Heart right ventricle (tissue), 16 donors: ENCODE measurements at places on chromosomes 1 and 21.

DNA sequence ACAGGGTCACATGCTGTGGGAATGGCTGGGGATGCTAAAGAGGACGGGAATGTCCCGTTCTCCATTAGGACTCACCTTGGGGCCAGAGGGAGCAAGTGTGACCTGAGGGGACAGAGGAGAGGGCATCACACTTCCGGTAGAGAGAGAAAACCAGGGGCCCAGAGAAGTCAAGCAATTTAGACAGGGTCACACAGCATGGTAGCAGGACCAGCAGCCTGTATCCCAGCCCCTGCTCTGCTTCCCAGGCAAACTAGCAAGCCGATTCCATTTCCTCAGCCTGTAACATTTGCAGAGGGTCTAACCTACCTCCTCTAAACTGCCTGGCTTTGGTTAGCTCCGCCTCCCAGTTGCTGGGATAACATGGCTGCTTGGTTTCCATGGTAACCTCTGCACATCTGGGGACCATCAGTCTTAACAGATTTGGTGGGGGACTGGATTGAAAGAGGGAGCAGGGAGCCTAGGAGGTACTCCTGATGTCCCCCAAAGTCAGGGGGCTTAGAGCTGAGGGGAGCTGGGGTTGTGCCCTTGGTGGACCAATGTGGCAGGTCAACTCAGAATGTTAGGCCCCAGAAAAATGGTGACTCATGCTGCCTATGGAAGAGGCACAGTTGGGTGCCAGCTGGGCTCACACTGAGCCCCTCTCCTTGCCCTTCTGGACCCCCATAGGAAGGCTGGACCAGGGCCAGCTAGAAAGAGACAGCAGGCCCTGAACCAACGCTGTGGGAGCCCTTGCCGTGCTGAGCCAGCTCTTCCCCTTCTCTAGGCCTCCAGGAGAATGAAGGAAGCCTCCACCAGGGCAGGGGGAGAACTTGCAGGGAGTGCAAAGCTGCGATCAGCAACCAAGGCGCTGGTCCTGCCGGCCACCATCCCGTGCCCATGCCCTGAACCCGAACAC lies 9.5 kb downstream of the COL16A1 start:
- DNase-seq: no peak

DNA sequence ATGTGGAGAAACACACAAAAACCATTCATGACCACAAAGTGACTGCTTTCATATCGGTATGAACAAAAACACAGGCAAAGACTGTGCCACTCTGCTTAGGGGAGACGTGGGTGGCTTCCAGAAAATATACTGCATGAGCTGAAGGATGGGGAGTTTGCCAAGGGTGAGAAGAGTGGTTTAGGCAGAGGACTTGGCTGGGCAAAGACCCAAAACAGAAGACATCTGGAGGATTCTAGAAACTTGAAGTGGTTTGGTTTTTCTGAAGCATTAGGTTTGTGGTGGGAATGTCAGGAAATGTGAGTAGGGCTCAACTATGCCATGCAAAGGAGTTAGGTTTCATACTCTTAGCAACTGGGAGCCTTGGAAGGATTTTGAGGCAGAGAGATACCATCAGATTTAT lies 26.6 kb upstream of the DNM3 start:
- DNase-seq: no peak

DNA sequence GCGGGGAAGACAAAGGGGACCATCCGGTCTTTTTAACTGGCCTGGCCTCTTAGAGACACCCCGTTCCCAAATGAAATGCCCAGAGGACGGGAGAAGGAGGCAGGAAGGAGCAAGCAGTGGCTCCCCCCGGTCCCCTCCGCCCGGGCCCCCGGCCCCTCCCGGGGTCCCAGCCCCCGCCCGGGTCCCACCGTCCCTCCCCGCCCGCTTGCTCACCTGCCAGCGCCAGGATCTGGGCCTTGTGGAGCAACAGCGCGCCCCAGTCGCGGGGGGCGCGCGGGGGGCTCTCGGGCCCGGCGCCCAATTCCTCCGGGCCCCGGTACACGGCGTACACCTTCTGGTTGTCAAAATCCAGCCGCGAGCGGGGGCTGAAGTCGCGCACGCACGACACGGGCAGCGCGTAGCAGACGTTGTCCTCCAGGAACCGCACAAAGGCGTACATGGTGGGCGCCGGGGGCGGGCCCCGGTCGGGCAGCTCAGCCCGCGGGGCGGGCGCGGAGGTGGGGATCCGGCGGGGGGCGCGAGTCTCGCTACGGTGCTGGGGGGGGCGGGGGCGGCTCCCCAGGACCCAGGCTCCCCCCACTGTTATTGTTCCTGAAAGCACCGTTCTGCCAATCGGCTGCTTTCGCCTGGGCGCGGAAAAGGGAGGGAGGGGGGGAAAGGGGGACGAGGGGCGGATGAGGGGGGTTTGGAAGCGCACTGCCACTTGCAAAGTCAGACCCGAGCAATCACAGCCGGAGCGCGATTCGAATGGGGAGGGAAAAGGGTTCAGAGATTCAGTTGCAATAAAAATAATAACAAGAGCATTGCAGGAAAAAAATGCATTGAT lies at the start of gene BEND5:
Gene BEND5 (minus strand): TSS at position 499 of the 826 bp plus-strand sequence. CDS start 60 bp downstream, at position 439.
- DNase-seq: peak; percentile 53

GRCh38 chr1:111639602-111640198 lies 20.1 kb downstream of the RAP1A start:
- no peak for DNase-seq

DNA sequence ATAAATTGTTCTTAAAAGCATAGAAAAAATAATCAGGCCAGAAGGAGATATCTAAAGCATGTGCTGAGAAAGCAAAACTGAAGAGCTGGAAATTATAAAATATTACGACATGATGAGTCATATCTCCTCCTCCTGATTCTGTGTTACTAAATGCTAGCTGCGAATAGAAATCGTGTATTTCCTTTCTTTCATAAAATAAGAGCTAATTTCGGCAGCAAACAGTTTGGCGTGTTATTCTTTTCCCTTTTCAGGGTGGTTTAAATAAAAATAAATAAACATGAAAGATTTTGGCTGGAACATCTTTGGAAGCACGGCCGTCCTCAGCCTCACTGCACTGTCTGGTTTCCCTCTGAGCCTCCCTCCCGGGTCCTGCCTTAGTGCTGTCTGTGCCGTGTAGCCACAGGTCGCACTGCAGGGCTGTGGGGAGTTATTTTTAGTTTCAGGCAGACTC lies 56.0 kb downstream of the ADARB1 start:
- DNase-seq: no peak

- peak; percentile 32 for DNase-seq
These were observed 196.5 kb downstream of the DYRK1A start for GRCh38 chr21:37562920-37563640.

GRCh38 chr1:25904943-25905679 lies 1.1 kb downstream of the STMN1 start:
- peak; percentile 96 for DNase-seq

DNA sequence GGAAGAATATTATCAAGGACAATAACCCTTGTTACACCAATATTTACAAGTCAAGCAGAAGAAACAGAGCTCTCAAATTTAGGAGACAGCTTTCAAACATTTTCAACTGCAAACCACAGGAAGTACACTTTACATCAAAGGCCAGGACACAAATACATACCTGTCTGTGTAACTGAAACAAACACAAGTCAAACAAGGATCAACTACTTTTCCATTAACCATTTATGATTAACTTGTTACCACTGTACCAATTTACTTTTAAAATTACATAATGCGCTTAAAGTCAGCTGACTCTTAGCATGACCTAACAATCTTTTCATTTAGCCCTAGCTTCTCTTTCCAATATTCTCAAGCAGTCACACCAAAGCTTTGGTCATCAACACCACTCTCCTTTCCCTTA lies 43.5 kb downstream of the TRIM33 start:
- no peak for DNase-seq

GRCh38 chr1:210099921-210100320 lies 132.7 kb upstream of the SERTAD4 start:
- no peak for DNase-seq

DNA sequence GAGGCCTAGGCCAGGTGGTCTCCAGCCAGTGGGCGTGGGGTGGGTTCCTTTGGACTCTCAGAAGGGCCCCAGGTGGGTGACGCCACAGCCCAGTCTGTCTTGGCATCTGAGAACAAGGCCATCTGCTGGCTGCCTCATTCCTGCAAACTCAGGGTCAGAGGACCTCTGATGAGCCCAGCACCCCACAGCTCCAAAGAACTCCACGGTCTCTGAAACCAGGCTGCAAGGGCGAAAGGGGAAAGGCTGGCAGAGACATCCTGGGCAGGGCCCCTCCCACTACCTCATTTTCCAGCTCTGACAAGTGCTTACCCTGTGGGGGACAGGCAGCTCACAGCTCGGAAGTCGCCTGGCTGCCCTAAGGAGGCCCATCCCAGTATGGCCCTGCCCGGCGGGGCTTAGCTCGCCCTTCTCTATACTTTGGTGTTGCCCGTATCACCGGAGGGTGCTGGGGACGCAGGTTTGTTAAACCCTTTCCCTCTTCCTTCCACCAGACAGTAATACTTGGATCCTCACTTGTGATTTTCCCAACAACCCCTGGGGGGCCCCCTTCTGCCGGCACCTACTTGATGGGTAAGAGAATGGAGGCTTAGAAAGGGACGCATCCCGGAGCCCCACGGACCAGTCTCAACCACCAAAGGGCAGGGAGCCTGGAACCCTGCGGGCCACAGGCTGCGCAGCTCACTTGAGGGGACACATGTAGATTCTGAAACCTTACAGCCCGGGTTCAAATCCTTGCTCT lies 10.9 kb upstream of the EDN2 start:
- no peak for DNase-seq

DNA sequence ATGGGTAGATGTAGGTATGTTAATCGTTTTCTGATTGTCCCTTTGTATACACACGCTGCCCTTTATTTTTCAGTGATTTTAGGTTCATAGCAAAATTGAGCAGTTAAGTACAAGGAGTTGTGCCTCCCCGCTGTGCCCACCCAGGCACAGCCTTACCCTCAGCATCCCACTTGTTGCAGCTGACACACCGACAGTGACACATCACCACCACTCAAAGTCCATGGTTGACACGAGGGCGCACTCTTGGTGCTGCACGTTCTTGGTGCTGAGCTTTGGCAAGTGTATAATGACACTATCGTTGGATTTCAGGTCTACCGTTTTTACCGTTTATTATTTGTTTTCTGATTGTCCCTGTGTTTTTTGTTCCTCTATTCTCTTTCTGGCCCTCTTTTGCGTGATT lies 15.6 kb downstream of the C1orf159 start:
- DNase-seq: no peak

GRCh38 chr1:62088439-62088838 lies 106.2 kb upstream of the L1TD1 start:
- DNase-seq: no peak
